ENCODE measurements at places on chromosomes 7 and 10.

DNA sequence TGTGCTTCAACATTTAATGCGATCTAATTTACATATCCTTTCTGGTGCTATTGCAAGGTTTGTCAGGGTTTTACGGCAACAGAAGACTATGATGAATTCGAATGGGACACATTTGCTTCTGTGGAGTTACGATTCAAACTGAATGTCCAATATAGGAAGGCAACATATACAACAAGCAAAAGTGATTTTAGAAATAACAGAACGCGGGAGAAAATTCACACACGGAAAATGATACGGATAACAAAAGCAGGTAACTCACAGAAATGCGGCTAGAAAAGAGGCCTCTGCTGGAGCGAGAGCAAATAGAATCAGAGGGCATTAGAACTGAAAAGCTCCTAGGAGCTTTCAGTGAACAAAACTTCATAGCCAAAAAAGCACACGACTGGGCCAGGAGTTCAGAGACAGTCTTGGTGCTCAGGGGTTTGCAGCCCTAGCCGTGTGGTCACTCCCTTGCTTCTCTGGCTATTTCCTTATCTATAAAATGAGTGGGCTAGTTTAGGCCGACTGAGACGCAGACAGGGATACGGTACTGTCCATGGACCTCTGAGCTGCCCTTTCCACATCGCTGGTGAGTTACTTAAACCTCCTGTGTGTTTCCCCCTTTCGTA, 557 bp upstream of the TAX1BP1 start:
- DNase-seq = no peak

GRCh38 chr10:51838471-51838870, 139.1 kb upstream of the CSTF2T start:
- no peak for DNase-seq

DNA sequence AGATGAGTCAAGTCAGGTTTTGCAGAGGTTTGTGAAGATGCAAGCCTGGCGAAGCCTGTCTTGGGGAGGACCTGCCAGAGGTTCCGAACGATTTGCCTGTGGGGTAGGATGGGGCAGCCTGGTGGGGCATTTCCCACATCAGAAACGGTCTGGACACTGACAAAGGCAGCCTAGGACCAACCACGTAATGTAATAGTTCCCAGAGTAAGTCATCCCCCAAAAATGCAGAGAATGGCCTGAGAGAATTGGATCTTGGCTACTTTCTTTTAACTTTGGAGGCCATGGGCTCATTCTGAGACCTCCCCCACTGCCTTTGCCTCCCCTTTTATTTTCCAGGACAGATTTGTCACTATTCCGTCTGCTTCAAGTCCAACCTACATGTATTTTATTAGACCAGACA, 168.9 kb upstream of the SH2B2 start:
- no peak for DNase-seq

DNA sequence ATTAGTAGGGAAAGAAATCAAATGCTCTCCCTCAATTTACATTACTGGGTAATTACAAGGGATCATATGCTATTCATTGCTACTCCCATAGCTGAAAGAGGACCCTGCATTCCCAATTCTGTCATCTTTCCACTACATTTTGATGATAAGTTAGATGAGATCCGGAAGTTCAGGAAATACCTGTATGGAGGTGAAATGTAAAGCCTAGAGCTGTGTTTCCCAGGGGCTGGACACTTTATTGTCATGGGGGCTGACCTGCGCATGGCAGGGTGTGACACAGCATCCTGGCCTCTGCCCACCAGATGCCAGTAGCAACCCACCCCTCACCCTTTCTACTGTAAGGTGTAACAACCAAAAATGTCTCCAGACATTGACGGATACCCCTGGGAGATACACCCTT, 56.6 kb downstream of the HECW1 start:
- no peak for DNase-seq

DNA sequence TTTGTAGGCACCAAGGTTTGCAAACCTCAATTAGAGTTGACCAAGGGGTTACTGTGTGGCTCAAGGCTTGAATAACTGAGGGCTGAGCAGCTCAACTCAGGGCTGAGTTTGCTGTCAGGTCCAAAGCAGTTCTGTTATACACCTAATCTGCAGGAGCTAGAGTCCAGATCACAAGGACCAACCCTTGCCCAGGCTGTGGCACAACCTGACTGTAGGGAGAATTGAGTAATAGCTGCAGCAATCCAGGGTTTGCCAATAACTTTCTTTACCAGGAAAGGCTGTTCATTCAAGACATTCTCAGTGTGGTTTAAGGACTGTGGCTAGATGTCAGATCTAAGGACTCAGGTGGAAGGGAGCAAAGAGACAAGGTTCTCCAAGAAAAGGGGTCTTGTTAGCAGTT, 115.6 kb upstream of the IMMP2L start:
- DNase-seq = no peak

DNA sequence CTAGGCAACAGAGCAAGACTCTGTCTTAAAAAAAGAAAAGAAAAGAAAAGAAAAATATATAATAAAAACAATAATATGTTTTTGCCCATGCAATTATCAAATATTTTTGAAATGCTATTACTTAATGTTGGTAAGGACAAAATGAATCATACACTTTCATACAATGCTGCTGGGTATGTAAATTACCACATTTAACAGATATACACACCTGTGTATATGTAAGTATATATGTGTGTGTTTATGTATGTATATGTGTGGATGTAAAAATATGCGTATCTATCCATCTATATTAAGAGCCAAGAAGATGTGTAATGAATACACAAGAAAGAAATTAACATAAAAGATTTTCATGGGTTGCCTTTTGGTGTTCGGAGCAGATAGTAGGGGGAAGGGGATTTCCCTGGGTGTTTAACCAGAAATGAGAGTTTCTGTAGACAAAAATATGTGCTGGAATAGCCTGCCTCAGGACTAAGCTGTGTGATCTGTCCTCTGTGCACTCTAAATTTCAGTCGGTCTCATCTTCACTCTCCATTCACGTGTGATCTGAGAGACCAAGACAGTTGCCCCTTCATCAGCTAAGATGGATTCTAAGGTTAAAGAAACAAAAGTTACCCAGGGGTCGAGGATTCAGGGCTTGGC, 61.2 kb downstream of the PRKCQ start:
- DNase-seq = peak; percentile 33

DNA sequence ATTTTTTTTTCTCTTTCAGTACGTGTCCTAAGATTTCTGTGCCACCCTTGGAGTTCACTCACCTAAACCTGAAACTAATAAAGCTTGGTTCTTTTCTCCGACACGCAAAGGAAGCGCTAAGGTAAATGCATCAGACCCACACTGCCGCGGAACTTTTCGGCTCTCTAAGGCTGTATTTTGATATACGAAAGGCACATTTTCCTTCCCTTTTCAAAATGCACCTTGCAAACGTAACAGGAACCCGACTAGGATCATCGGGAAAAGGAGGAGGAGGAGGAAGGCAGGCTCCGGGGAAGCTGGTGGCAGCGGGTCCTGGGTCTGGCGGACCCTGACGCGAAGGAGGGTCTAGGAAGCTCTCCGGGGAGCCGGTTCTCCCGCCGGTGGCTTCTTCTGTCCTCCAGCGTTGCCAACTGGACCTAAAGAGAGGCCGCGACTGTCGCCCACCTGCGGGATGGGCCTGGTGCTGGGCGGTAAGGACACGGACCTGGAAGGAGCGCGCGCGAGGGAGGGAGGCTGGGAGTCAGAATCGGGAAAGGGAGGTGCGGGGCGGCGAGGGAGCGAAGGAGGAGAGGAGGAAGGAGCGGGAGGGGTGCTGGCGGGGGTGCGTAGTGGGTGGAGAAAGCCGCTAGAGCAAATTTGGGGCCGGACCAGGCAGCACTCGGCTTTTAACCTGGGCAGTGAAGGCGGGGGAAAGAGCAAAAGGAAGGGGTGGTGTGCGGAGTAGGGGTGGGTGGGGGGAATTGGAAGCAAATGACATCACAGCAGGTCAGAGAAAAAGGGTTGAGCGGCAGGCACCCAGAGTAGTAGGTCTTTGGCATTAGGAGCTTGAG, at the start of gene CFTR:
Gene CFTR (plus strand): TSS at position 801 of the 830 bp plus-strand sequence. CDS start 70 bp downstream, outside the sequence.
- no peak for DNase-seq

DNA sequence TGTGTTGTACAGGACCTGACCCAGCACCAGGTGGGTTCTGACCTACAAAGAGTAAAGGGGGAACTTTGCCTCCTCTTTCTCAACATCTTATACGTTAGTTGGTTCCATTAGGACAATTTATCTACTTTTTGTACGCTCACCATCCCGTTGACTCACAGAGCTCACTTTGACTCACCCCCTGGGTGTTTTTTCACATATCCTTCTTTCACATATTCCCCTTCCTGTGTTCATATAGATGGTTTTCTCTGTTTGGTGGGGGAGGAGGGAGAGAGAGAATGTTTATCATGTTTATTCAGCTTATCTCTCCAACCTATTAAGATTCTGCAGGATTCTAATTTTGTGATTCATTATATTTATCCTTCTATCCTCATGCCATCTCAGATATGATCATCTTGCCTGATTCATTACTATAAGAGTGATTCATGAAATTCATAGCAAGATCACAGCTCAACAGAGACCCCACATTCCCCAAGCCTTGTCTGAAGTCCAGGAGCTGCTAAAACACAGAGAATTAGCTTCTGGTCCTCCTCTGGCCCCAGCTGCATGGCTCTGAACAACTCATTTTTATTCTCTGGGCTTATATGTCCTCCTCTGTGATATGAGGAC, 37.2 kb downstream of the PRSS2 start:
- DNase-seq = peak; percentile 85

DNA sequence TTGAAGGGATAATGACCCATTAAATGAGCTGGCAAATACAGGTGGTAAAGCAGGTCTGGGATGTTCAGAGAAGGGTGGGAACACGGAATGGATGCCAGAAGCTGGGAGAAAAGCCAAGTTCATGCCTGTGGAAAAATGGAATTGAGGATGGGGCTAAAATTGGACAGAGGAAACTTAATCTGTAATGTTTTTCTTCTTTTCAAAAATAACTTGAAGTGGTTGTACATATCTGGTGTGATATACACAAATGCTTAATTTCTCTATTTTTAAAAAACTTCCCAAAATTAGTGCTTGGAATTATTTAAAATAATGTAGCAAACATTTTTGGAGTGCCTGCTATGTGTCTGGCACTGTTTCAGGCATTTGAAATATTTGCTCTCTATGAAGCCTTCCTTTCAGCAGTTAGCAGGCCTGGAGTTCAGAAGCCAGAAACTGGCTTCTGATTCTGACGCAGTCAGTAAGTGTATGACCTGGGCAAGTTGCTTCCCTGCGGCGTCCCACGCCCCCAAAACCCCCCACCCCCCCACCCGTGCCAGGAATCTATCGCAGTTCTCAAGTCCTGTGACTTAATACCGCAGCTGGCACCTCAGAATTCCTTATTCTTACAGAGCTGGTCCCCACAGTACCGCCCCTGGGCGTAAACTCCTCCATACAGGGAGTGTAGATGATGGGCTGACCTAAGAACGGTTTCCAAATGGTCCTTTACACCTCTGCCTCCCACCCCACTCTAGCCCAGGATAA, 828 bp upstream of the MALSU1 start:
- no peak for DNase-seq

DNA sequence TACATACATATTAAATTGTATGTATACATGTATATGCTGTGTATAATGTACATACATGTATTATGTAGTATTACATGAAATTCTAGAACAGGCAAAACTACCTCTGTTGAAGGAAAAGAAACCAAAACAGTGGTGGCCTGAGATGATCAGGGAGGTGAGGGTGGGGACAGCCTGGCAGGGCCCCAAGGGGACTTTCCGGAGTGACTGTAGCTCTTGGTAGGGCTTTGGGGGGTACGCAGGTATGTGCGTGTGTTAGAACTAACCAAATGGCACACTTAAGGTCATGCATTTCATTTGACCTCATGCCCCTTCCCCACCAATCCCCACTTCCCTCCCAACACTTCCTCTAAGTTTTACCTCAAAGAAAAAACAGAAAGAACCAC, 31.3 kb downstream of the CTBP2 start:
- no peak for DNase-seq

- DNase-seq = no peak
Measured at GRCh38 chr7:35630024-35630972, 64.6 kb downstream of the HERPUD2 start.

- DNase-seq = no peak
Measured at GRCh38 chr7:37920849-37921805, 687 bp downstream of the EPDR1 start.

DNA sequence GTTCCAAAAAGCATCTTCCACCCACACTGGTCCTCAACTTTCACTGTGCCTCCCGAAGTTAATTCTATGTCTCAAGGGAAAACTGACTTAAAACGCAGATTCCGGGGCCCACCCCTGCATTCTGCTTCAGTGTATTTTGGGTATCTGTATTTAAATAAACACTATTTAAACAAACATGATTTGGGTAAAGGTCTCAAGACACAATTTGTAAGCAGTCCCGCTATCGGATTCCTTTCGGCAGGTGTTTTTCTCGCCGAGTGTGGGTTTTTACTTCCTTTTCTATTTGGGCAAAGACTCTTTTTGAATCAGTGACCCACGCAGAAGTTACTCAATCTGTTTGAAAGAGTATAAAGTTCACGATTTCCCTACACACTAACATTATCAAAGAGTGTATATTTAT, 1.2 kb downstream of the PDIA4 start:
- DNase-seq = peak; percentile 10

GRCh38 chr10:80909254-80909653, 371.6 kb downstream of the SH2D4B start:
- DNase-seq = no peak

DNA sequence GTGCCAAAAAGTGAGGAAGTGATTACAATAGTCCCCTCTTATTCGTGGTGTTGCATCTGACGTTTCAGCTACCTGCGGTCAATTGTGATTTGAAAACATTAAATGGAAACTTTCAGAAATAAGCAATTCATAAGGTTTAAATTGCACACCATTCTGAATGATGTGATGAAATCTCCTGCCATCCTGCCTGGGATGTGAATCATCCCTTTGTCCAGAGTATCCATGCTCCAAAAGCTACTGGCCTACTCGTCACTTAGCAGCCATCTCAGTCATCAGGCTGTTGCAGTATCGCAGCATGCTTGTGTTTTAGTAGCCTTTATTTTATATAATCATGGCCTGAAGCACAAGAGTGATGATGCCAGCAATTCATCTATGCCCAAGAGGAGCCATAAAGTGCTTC, 97.7 kb upstream of the CDCA7L start:
- no peak for DNase-seq

GRCh38 chr7:21916629-21917028, 29.1 kb downstream of the CDCA7L start:
- DNase-seq = no peak

DNA sequence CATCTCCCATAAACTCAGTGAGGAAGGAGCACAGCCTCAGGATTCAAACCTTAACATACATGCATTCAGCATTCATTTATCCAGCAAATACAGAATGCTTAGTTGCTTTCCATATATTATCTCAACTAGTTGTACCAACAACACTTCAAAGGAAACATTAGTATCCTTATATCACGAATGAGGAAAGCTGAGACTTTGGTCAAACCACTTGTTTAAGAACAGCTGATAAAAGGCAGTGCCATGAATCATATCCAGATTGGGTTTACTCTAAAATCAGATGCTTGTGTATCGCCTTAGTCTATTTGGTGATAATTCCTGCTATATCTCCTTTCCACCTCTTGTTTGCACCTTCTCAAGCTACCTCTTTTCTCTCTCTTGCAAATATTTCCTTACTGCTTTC, 1.9 kb upstream of the CPED1 start:
- no peak for DNase-seq

Measured in CD4-positive, alpha-beta T cell treated with Interleukin-17A for 1 hour (primary cell).